Activated CD8-positive, alpha-beta memory T cell treated with anti-CD3 and anti-CD28 coated beads, Interleukin-2, amount 50 U/mL, for 48 hours (primary cell): ENCODE measurements at places on chromosomes 12 and 14.

GRCh38 chr12:62716866-62717525 is 218.0 kb downstream of the PPM1H start:
- DNase-seq = no peak

GRCh38 chr12:89907659-89908058 is 199.0 kb upstream of the ATP2B1 start:
- no peak for DNase-seq

DNA sequence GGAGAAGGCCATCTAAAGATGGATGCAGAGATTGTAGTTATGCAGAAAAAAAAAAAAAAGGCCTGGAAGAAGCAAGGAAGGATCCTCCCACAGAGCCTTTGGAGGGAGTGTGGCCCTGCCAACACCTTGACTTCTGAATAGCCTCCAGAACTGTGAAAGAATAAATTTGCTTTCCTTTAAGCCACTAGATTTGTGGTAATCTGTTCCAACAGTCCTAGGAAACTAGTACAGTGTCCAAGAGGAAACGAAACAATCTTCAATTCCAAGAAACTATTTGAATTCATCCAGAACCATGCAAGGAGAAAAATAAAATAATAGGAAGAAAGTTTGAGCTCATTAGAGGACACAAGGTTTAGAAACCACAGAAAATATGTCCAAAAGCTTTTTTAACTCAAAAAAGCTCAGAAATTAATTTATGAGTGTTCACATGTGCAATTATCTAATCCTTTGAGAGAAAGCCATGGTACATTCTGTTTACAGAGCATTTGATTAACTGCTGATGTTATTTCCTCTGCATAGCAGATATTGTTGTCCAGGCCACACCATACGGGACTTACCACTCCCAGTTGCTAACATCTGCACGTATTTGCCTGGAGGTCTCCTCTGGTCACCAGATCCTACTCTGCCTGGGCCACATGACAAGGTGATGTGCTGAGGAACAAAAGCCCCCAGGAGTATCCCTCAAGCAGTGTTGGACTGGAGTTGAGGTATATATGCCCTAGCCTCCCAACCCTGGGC is 30.0 kb upstream of the STAB2 start:
- DNase-seq = no peak

- DNase-seq = peak; percentile 48
Observed at GRCh38 chr12:1800401-1801302, 19.7 kb upstream of the LRTM2 start.

GRCh38 chr14:93978735-93979134 is 2.4 kb upstream of the ASB2 start:
- DNase-seq = peak; percentile 62

- no peak for DNase-seq
Observed at GRCh38 chr12:5561057-5561456, 129.1 kb downstream of the NTF3 start.
